ENCODE measurements at places on chromosomes 3 and 15.

DNA sequence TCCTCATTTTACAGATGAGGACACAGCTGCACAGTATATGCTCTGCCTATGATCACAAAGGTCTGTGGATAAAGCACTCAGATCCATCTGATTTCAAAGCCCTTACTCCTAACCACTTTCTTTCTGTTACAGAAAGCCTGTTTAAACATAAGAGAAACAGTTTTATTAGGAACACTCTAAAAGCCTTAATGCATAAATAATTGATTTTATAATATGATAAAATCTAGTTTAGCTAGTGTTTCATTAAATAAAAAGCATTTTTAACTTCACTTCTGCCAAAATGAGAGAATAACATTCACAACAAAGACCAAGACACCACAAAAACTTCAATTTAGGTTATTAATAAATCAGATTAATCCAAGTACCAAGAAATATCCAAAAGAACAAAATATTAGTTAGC is 21.4 kb downstream of the SNX4 start:
- no peak for DNase-seq

DNA sequence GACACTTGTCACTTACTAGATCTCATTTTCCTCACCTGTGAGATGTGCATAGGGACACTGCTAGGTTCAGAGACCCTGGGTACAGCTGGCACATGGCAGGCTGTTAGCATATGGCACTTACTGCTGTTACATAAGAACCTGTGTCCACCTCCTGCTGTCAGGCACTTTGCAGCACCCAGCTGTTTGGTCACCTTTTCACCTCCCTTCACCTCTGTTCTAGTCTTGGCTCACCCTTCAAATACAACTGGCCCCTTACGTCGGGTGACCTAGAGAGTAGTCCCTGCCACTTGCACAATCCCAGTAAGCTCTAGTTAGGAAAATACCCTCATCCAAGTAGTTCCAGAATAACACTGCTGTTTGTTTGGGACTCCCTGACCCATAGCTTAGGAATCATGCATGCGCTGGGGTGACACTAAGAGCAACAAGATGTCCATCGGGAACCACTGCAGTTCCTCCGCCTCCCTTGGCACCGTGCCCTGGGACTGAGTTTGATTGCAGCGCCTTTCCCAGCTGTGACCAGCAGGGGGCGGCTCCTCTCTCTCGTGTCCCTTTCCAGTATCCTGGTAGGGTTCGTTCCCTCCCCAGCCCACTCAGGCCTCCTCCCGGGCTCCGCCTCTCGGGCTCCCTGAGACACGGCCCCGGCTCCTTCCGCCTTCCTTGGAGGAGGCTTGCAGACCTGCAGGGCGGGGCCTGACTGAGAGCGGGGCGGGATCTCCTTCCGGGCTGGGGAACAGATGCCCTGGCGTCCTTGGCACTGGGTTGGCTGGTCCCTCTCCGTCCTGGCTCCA is 78.6 kb downstream of the ABHD5 start:
- DNase-seq, result peak; percentile 72

- no peak for DNase-seq
Observed at GRCh38 chr15:51939216-51939615, 32.4 kb downstream of the LEO1 start.

DNA sequence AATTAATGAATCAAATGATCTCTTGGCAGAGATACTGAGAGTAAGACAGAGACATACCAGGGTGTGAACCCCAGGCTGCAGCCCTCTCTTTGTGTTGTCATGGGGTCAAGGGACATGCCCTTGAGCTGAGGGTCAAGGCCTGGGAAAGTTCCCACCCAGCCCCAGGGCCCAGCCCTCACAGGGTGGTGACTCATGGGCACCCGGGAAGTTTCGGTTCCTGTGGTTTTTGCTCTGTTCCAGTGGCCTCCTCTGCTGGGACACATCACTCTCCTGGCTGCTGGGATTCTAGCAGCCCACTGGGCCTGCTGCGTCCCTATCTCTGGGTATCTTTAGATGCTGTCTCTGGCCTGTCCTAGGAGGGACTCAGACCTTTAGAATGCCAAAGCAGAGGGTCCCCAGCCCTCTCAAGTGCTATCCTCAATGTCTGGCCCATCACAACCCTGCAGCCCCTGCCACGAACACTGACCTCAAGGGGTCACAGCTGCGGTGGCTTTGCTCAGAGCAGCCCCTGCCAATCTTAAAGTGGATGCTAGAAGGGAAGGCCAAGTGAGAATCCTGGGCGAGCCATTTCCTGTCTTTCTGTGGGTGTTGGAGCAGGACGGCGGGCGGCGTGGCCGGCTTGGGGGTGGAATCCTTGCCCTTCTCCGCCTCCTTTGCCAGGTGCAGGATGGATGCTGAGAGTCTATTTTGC is 148.4 kb upstream of the TLE3 start:
- DNase-seq, result peak; percentile 69

DNA sequence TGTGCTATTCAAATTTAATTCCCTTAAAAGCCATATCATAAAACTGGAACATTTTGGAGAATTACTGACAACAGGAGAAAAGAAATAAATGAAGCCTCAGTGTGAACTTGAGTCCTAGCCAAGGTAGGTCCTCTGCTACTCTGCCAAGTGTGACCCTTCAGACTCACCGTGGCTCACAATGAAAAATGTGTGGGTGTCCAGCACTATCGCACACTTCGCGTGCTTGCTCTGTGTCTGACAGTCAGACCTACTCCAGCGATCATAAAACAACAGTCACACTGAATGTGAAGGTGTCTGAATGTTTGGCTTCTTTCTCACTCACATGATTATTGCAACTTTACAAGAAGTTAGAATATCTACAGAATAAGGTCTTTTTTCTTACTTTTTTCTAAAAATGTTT is 65.8 kb upstream of the TRA2B start:
- no peak for DNase-seq

- DNase-seq, result no peak
Observed at GRCh38 chr15:89199746-89200145, 21.6 kb downstream of the RLBP1 start.

- no peak for DNase-seq
Observed at GRCh38 chr15:70320482-70320881, 222.8 kb upstream of the TLE3 start.

- DNase-seq, result no peak
Observed at GRCh38 chr3:30440880-30441279, 165.5 kb upstream of the TGFBR2 start.

DNA sequence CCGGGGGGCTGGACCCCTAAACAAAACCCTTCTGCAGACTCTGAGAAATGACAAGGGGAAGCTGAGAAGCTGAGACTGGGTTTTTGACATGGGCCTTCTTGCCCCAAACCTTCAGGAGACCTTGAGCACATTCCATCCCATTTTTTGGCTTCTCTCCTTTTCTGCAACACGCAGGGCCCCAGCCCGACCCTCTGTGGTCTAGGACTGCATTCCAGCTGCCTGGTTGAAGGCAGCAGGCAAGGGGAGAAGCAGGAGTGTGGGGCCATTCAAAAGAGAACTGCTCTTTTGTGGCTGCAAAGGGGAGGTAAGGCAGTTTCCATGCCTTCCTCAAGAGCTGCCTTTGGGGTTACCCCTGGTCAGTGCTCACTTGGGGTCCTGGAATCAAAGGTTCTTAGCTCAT is 263.0 kb downstream of the TLE3 start:
- no peak for DNase-seq

GRCh38 chr3:135216659-135217058 is 421.6 kb downstream of the EPHB1 start:
- DNase-seq, result no peak

GRCh38 chr3:52721002-52721729 is 15.3 kb downstream of the SPCS1 start:
- peak; percentile 7 for DNase-seq

- no peak for DNase-seq
Observed at GRCh38 chr3:154428286-154429206, 1.4 kb downstream of the GPR149 start.

DNA sequence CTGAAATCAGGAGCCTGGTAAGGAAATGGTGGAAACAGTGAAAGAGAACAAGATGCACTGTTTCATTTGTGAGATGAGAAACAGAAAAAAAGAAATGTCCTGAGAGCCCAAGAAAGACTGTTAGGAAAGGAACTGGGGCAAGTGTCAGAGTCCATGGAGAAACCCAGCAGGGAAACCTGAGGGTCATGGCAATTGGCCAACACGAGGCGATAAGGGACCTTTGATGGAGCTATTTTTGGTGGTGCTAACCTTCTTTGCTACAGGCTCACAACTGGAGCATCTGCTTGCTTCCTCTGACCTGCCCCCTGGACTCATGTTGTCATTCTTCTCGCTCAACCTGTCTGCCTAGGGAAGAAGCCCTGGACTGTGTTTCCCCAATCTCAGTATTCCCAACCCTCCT is 4.2 kb upstream of the TMEM41A start:
- DNase-seq, result no peak

DNA sequence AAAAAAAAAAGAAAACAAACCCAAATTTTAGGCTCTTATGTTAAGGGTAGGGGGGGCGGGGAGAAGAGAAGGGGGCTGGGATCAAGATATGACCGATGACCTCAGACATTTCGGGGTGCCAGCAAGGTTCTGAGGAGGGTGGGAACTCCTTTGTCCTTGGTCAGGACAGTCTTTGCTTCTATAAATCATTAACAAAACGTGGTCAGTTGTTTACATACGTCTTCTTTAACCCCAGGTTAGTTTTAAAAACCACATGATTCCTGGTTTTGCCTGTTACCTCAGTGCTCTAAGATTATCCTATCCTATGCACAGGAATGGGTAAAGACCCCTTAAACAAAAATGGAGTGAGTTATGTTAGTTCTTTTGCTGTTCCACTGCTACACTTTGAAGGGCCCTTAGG is 285.5 kb downstream of the GABRG3 start:
- no peak for DNase-seq

DNA sequence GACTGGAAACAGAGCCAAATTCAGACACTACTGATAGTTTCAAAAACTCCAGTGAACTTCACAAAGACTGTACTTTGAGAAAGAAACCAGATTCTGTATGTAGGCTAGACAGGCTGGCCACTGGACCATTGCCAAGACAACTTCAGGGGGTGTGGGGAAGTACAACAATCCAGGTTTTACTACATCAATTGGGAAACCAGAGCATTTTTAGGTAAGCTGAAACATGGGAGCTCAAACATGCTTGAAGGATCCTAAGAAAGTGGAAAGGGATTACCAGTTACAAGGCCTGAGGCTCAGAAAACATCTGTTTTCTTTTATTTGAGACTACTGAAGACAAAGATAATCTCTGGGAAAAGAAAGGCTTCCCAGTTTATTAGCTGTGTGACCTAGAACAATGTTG is 26.9 kb upstream of the ZNF280D start:
- no peak for DNase-seq

- DNase-seq, result peak; percentile 23
Observed at GRCh38 chr15:42921342-42921731, 759 bp upstream of the TTBK2 start.

GRCh38 chr3:127217596-127218453 is 24.9 kb downstream of the PRR23E start:
- DNase-seq, result no peak

DNA sequence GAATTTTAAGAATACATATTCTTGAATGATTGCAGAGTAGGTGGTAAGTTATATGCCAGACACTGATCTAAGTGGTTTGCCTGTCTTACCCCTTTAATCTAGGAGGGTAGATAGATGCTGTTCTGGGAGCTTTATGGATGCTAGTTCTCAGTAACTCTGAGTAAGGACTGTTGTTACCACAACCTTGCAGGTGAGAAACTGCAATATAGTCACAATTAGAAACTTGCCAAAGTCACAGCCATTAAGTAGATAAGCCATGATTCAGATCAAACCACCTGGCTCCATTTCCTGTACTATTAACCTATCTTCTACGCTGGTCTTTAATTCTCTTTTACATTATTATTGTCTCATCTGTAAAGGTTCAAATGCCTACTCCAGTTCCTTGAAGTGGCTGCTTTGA is 46.8 kb downstream of the UBE2E2 start:
- DNase-seq, result no peak

DNA sequence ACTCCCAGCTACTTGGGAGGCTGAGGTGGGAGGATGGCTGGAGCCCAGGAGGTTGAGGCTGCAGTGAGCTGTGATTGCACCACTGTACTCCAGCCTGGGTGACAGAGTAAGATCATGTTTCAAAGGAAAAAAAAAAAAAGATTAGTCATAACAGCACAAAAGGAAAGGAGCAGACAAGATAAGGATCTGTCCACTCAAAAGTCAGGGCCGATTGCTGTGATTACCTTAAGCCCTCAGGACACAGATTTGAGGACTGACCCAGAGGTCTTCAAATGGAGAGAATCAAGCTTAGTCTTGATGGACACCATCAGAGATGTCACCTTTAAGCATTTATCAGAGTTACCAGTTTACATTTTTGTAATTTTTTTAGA is 23.9 kb upstream of the HEG1 start:
- no peak for DNase-seq

DNA sequence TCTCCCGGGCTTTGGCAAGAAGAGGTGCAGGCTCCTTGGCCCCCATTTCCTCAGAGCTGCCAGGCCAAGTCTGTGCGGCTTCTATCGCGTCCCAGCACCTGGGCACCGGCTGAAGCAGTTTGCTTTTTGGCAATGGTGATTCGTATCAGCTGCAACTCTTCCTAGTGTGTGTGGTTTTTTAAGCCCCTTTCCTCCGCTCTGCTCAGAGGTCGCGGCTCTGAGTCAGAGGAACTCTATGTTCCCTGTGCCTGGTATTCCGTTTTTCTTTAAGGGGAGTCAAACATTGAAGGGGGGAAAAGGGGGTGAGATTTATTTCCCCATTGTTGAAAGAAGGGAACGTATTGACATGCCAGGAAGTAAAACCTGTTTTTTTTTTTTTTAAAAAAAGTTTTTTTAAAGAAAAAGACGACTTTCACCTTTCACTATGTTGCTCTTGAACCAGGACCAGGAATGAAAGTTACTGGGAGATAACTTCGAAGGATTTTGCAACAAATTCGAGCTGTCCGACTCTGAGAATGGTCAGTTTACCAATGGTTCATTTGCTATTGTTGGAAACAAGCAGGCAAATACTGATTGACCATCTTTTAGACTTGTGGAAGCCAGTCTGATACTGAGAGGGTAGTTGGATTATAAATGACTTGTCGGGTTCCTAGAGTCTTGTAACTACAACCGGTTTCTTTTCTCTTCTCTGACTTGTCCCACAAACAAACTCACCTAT is 1.1 kb downstream of the ARMC8 start:
- no peak for DNase-seq

GRCh38 chr3:125960456-125961288 is 8.3 kb upstream of the ROPN1B start:
- no peak for DNase-seq

GRCh38 chr3:4247391-4247790 is 55.8 kb upstream of the SETMAR start:
- DNase-seq, result no peak

DNA sequence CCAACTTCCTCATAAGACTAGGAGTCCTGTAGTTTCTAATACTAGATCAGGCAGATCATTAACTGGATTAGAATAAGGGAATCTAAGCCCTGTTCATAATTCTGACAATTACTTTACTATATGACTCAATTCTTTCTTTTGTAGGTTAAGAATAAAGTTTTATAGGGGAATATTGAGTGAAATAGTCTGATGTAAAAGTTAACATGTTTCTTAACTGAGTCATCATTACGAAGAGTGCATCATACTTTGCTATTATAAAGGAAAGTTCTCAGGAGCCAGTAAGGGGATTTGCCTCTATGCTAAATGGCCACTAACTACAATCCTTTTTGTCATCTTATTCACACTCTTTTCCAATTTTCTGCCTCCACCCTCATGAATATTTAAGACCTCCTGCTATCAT is 63.1 kb downstream of the POLQ start:
- no peak for DNase-seq

Measured in CD4-positive, alpha-beta T cell treated with Interferon gamma for 1 hour (primary cell).